Activated CD8-positive, alpha-beta memory T cell treated with anti-CD3 and anti-CD28 coated beads for 1 hour (primary cell): ENCODE measurements at places on chromosomes 5 and 9.

GRCh38 chr9:135959814-135960213, 1.4 kb downstream of the UBAC1 start:
- DNase-seq, result no peak

GRCh38 chr5:75225506-75225905, 11.2 kb downstream of the ANKRD31 start:
- DNase-seq, result no peak

DNA sequence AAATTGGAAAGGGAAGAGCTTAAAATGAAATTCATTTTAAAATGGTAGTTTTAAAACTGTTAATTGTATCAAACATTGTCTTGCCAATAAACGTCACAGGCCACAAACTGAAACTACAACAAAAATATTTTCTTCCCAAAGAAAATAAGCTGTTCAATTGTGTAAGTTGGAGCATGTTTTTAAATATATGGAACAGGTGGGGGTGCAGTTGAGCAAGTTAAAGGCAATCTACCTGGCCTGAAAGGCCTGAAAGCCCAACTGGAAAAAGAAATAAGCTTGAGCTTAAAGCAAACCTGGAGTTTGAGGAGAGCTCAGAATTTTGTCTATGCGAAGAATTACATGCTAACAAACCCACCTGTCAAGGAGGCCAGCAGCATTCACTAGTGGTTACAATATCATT, 439.5 kb downstream of the ACTL7B start:
- DNase-seq, result no peak

GRCh38 chr5:126094991-126095390, 328.2 kb upstream of the GRAMD2B start:
- no peak for DNase-seq

DNA sequence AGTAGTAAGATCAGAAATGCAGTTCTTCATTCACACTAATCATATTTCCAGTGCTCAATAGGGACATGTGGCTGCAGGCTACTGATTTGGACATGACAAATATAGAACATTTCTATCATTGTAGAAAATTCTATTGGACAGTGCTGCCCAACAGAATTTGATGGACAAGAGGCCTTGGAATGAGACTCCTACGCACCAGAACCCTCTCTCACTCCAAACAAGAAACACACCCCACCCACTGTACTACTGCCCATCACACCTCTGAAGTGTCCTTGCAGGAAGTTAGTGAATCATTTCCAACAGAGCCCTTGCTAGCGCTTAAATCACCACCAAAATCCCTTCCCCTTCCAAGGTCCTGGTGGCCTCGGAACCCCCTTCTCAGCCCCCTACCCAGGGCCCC, 66.5 kb downstream of the ROR2 start:
- DNase-seq, result no peak

DNA sequence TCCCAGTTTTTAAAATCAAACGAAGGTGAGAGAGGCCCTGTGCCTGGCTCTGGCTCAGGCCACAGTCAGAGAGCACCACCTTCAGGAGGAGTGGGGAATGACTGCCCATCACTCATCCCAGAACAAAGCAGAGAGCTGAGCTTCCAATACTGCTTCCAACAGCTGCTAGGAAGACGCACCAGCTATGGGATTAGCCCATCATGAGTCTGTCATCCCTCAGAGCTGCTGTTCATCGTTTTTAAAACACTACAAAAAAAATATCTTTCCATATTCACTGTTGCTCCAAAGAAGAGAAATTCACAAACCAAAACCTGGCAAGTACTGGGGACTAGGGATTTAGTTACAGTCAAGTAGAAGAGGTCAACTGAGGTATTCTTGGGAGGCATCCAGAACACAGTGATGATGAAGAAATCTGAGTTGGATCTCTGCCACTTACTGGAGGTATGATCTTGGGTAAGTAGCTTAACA, 102.4 kb downstream of the CDK5RAP2 start:
- no peak for DNase-seq

DNA sequence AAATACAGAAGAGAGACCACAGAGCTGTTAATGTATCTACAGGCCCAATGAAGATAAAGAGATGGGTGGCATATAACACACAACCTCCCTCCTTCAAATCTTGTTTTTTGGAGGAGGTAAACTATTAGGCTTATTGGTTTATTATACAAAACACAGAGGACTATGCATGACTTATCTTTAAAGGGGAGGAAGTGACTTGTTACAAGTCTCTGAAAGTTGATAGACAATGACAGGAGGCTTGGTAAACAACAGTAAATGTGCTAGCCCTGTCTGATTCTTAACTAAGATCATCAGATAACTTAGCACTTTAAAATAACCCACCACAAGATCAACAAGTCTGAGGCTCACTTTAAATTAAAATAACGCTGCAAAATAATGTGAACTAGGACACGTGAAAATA, 219.0 kb downstream of the MLLT3 start:
- DNase-seq, result no peak

GRCh38 chr5:14075937-14076336, 67.2 kb upstream of the TRIO start:
- no peak for DNase-seq

- no peak for DNase-seq
These were observed 95.5 kb downstream of the GHR start for GRCh38 chr5:42518595-42519221.

DNA sequence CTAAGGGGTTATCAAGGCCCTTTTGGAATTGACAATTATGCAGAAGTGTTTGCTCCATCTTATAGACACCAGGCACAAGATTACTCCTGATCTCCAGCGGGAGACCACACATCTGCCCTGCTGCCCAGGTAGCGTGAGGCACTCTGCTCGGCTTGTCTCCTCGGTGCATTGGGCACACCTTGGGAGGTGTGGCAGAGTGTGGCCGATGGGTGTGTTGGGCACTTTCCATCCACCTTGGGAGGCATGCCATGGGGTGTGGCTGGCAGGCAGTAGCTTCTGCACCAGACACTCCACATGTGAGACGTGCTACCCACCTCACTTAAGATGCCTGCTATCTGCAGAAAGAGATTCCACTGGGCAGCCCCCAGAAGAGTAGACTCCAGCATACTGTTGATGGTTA, 54.1 kb downstream of the GADD45G start:
- no peak for DNase-seq

DNA sequence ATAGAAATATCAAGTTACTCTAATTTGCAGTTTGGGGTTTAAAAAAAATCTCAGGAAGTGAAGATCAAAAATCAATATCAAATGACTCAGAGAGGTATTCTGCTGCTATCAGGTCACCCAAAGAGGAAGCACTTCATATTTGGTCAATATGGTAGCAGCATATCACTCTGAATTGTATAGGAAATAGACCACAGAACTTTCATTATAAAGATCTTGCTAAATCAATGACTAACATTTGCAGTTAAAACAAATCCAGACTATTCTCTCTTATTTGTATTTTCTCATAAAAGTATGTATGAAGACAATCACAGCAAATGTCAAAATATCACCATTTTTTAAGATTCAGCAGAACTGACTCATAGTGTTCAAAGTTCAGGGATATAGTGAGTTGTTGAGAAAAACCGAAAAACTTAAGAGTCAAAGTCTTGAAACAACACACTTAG, 105.8 kb upstream of the PCSK1 start:
- DNase-seq, result no peak

- DNase-seq, result no peak
These were observed 343.0 kb downstream of the RAB3C start for GRCh38 chr5:58925627-58926540.

- DNase-seq, result no peak
These were observed 127.6 kb upstream of the CACNA1B start for GRCh38 chr9:137750007-137750406.

DNA sequence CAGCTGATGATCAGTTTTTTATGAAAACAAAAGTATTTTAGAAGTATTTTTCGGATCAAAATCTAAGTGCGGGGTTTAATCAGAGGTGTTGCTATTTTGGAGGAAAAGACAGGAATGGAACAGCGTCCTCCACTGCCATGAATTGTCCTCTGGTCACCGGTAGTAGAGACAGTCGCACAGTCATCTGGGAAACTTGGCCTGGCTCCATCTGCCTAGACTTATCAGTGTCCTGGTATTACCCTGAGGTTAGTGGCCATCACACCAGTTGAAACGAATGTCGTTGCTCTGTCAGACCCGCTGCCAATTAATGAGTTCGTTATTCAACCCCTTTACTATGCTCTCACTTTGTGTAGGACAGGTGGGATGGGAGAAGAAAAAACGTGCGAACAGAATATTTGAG, 8.2 kb downstream of the TLX3 start:
- DNase-seq, result no peak

DNA sequence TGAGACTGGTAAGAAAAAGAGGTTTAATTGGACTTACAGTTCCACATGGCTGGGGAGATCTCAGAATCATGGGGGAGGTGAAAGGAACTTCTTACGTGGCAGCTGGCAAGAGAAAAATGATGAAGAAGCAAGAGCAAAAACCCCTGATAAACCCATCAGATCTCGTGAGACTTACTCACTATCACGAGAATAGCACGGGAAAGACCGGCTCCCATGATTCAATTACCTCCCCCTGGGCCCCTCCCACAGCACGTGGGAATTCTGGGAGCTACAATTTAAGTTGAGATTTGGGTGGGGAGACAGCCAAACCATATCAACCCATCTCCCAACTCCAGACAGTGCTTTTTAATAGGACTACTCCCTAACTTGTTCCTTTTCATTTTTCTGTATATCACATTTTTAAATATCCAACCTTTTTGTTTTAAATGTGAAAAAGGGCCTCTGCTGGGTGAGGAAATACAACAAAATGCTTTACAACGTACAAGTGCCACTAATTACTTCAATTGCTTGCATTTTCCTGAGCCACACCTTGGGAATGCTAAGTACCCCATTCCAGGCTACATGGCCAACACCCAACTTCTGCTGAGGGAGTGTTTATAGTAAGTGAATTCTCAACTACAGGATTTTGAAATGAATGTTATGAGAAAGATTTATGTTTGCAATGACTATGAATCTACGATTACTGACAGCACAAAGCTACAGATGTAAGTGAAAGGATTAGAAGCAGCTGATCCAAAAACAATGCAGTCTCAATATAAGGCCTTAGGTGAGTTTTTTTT, 294.1 kb upstream of the CD180 start:
- DNase-seq, result no peak

DNA sequence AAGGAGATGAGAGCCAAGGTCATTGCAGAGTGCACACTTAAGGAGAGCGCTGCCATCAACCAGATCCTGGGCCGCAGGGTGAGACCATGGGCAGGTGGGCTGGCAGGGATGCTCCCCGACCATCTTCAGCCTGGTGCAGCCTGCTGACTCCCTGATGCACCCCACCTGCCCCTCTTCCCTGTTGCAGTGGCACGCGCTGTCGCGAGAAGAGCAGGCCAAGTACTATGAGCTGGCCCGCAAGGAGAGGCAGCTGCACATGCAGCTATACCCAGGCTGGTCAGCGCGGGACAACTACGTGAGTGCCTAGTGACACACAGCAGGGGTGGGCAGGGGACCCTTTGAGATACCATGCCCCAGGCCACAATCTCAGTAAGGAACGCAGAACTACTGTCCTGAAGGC, 28.3 kb downstream of the TCF7 start:
- no peak for DNase-seq

DNA sequence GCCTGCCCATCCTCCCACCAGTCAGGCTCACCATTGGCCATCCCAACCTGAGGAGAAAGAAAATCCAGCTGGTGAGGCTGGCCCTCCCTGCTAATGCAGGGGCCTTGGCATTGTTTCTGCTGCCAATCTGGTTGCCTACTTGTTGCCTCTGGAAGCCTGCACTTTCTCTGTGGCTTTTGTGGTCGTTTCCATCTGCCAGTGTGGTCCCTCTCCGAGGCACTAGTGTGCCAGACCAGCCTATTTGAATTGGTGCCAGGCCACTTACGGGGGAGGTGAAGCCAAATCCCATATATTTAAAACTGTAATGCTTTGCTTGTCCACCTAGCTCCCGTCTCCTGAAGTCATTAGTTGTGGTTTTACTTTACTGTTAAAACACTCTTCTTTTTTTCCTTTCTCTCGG, 213.4 kb upstream of the ADAMTSL1 start:
- no peak for DNase-seq

DNA sequence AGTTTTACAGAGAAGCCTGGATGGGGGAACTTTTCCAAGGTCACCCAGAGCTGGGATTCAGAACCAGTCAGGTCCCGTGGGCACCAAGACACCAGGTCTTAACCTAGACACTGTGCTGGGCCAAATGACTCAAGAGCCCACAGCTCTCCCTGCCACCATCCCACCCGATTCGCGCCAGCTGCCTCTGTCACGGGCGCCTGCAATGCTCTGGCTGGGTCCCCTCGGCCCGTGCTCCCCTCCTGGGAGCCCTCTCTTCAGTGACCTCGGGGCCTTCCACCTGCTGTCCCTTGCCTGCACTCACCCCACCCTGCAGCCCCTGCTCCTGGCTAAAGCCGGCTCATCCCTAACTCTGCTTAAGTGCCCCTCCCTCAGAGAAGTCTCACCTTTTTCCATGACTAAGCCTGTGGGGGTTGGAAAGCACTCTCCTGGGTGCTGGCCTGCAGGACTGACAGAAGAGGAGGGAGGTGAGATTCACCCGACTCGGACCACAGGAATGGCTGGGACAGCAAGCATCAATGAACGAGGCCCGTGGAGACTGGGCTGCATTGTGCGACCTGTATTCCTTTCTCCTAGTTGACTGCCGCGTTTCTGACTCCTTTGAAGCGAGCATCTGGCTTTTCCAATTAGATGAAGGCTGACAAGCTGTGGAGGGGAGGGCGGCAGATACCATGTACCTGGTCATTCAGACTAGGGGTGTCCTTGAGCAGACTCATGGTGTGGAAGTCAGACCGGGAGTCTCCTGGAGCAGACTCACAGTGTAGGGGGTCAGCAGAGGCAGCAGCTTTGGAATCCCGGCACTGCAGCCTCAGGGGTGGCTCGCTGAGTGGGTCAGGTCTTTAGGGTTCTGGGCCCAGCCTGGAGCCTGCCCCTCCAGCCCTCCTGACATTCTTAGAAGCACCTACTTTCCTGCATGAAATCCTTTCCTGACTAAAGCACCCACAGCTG, 5.8 kb upstream of the IL4 start:
- DNase-seq, result no peak

DNA sequence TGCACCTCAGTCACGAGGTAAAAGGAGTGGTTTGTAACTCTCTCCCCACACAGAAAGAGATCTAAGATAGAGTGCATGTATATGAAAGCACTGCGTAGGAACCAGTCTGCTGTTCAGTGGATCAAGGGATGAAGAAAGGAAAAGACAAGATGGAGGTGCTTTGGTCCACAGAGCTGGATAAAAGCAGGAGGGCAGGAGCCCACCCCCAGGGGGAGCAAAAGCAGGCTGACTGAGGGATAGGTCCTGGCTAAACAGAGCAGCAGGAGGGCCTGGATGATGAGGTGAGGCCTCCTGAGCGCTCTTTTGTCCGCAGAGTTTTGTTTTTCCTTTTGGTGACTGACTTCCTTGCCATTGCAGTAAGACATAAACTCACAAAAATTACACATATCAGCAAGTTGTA, 293.5 kb upstream of the C9orf72 start:
- no peak for DNase-seq

GRCh38 chr5:2817031-2817603, 65.6 kb upstream of the IRX2 start:
- DNase-seq, result no peak

GRCh38 chr9:86185872-86186271, 73.6 kb downstream of the C9orf153 start:
- DNase-seq, result no peak

GRCh38 chr5:14483504-14484157, 98.0 kb upstream of the OTULINL start:
- no peak for DNase-seq
